Immature natural killer cell (primary cell): ENCODE measurements at places on chromosomes 1 and 21.
A peak's percentile ranks its signal among the peaks of the same experiment; 100 is the strongest.

GRCh38 chr1:198687429-198687828 is 48.6 kb downstream of the PTPRC start:
- H3K4me1 ChIP-seq: peaks cover 98% of the 10 kb centered on the region
- H3K27ac ChIP-seq: peak overlapping the region; percentile 100
- peaks cover 1% of the 10 kb centered on the region for H3K27me3 ChIP-seq
- peaks cover 14% of the 10 kb centered on the region for H3K36me3 ChIP-seq
- peak overlapping the region; percentile 82 for H3K4me3 ChIP-seq

DNA sequence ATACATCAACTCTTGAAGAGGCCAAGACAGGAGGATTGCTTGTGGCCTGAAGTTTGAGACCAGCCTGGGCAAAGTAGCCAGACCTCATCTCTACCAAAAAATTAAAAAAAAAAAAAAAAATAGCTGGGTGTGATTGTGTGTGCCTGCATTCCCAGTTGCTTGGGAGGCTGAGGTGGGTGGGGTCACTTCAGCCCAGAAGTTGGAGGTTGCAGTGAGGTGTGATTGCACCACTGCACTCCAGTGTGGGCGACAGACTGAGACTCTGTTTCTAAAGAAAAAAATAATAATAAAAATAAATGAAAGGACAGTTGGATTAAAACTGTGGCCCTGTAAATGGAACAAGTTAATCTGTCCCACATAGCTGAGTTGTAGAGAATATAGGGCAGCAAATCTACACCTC is 18.9 kb upstream of the ZNF496 start:
- H3K27me3 ChIP-seq: peaks cover 1% of the 10 kb centered on the region
- DNase-seq: no peak
- H3K27ac ChIP-seq: no peak overlapping the region
- H3K4me1 ChIP-seq: peaks cover 7% of the 10 kb centered on the region
- H3K36me3 ChIP-seq: no peaks in the 10 kb centered on the region

DNA sequence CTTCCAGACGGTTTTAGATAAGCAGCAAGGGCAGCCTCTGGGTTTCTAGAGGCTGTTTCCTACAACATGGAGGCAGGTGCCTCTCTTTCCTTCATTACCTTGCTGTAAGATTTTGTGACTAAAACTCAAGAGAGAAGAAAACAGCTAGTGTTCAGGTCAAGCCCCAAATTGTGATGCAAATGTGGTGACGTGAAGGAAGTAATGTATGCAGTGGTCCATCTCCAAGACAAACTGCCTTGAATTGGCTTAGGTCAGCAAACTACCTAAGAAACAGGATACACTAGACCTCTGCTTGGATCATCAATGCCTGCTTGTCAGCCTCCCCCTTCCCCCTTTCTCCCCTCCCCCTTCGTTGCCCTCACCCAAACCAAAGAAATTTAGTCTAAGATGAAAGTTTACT is 28.9 kb upstream of the RIPK4 start:
- H3K36me3 ChIP-seq: peaks cover 14% of the 10 kb centered on the region
- no peak for DNase-seq
- H3K4me3 ChIP-seq: no peak overlapping the region
- peaks cover 4% of the 10 kb centered on the region for H3K27me3 ChIP-seq

- H3K36me3 ChIP-seq: no peaks in the 10 kb centered on the region
- no peak for DNase-seq
- peaks cover 4% of the 10 kb centered on the region for H3K27me3 ChIP-seq
- no peak overlapping the region for H3K27ac ChIP-seq
- no peak overlapping the region for H3K4me3 ChIP-seq
These were observed 3.2 kb downstream of the DDR2 start for GRCh38 chr1:162635418-162635817.

- H3K36me3 ChIP-seq: no peaks in the 10 kb centered on the region
- no peak overlapping the region for H3K4me3 ChIP-seq
- H3K4me1 ChIP-seq: peaks cover 16% of the 10 kb centered on the region
- peaks cover 2% of the 10 kb centered on the region for H3K27me3 ChIP-seq
- H3K27ac ChIP-seq: no peak overlapping the region
These were observed 30.1 kb downstream of the RHEX start for GRCh38 chr1:206082831-206083695.

- H3K27me3 ChIP-seq: peaks cover 2% of the 10 kb centered on the region
- H3K27ac ChIP-seq: no peak overlapping the region
- peaks cover 23% of the 10 kb centered on the region for H3K36me3 ChIP-seq
- H3K4me1 ChIP-seq: no peaks in the 10 kb centered on the region
- H3K4me3 ChIP-seq: no peak overlapping the region
- DNase-seq: no peak
These were observed 37.1 kb downstream of the ATF6 start for GRCh38 chr1:161803181-161803580.

DNA sequence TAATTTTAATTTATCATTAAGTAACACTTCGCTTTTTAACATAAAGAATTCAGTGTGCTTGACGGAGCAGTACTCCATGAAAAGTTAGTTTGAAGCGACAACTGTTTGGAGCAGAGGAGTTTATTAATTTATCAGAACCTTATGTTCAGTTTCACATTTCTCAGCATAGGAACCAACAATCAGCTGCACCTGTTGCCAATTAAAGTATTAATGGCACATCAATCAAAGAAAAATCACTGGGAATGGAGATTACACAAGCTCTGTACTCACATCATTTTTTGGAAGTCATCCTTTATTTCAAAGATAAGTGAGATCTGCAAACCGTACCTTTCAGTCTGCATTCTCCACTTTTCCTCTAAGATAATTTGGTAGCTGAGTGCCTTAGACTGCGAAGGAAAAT is 344.6 kb downstream of the LMO4 start:
- peaks cover 9% of the 10 kb centered on the region for H3K27me3 ChIP-seq
- no peaks in the 10 kb centered on the region for H3K36me3 ChIP-seq
- H3K4me3 ChIP-seq: no peak overlapping the region
- no peaks in the 10 kb centered on the region for H3K4me1 ChIP-seq

DNA sequence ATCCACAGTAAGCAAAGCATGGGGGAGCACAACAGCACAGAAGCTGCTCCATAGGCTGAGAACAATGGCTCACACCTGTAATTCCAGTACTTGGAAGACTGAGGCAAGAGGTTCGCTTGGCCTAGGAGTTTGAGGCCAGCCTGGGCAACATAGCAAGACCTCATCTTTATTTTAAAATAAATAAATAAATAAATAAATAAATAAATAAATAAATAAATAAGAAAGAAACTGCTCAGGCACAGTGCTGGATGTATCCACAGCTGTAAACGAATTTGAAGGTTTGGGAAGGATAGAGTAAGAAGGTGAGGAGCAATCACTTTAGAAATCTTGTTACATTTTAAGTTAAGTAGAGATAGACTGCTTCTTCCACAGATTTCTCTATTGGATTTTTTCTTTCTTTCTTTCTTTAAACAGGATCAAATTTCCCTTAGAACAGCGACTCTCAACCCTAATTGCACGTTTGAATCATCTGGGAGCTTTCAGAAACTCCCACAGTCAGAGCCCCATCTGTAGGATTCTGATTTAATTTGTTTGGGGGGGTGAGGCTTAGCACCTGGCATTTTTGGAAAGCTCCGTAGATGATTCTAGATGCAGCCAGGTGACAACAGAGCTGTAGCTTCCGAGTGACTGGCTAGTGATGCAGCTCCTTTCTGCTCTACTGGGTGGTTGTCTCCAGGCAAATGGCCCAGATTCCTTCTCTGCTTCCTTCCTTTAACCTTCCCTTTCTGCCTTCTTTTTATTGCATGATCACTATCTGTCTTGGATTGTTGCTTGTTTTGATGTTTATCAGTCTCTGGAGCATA is 53.5 kb downstream of the S1PR1 start:
- peaks cover 75% of the 10 kb centered on the region for H3K4me1 ChIP-seq
- no peak overlapping the region for H3K27ac ChIP-seq
- H3K4me3 ChIP-seq: no peak overlapping the region
- H3K36me3 ChIP-seq: no peaks in the 10 kb centered on the region

- DNase-seq: no peak
- H3K4me3 ChIP-seq: no peak overlapping the region
- H3K27ac ChIP-seq: peak overlapping the region; percentile 29
- peaks cover 24% of the 10 kb centered on the region for H3K36me3 ChIP-seq
- H3K4me1 ChIP-seq: no peaks in the 10 kb centered on the region
These were observed 37.0 kb downstream of the AGO4 start for GRCh38 chr1:35844826-35845225.

DNA sequence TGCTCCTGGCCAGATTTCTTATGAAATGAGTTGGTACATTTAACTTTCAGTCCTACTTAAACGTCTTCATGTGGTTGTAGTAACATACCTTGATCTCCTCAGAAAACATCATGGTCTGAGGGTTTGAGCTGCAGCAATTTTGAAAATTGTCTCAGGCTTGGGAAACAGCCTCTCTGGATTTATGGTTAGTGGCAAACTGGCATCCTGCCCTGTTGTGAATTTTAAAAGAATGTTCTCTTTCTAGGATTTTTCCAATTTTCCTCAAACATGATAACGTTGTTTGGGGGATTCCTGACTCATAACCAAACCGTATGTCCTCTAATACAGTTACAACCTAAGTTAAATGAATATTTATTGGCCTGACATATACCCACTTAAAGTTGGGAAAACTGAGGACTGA is 624.4 kb downstream of the LMO4 start:
- no peaks in the 10 kb centered on the region for H3K36me3 ChIP-seq
- peaks cover 12% of the 10 kb centered on the region for H3K27me3 ChIP-seq
- no peak overlapping the region for H3K27ac ChIP-seq
- no peak overlapping the region for H3K4me3 ChIP-seq

DNA sequence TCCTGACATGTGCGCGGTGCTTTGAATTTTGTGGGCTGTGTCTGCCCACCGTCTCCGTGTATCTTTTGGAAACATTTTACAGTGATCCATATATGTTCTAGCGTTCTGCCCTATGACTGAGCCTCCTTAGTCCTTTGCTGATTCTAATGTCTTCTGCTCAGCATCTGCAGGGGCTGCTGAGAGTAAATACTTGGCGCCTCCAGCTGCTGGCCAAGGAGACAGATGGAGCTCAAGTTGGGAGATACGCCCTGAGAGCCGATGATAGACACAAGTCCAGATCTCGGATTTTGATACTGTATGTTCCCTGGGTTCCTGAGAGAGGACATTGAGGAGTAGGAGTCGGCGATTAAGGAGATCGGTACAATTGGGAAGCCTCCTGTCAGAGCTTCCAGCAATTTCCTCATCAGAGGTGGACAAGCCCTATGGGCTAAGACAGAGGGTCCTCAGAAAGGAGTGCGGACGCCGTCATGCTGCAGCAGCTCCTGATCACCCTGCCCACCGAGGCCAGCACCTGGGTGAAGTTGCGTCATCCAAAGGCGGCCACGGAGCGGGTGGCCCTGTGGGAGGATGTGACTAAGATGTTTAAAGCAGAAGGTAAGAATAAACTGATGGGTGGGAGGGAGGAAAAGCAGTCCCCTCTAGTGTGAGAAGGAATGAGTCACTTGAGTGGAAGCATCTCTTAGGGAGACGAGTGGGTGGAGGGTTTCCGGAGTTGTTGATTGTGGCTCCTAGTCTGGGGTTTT is 390 bp downstream of the ZFP69B start:
- peak overlapping the region; percentile 91 for H3K4me3 ChIP-seq
- peak; percentile 55 for DNase-seq
- peaks cover 6% of the 10 kb centered on the region for H3K27me3 ChIP-seq
- H3K4me1 ChIP-seq: peaks cover 23% of the 10 kb centered on the region
- peaks cover 18% of the 10 kb centered on the region for H3K36me3 ChIP-seq

DNA sequence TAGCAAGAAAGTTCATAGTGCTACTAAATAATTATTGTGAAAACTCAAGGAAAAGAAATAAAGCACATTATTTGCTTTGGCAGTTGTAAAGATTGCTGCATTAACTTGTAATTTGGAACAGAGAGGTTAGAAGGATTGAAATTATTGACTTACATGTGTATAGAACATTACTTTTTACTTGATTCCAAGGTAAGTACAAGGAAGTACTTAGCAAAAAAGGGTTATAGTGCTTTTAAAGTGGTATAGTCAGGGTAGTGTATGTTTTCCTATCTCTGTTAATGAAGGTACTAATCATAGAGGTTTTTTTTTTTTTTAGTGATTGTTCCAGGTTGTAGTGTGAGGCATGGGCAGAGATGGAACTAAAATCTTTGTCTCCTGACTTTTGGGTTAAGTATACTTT is 29.4 kb downstream of the MAN1A2 start:
- H3K27ac ChIP-seq: no peak overlapping the region
- no peak overlapping the region for H3K4me3 ChIP-seq
- no peaks in the 10 kb centered on the region for H3K27me3 ChIP-seq
- no peaks in the 10 kb centered on the region for H3K36me3 ChIP-seq

GRCh38 chr1:29275435-29275834 is 39.1 kb downstream of the PTPRU start:
- no peak for DNase-seq
- peaks cover 4% of the 10 kb centered on the region for H3K27me3 ChIP-seq
- H3K4me3 ChIP-seq: no peak overlapping the region
- H3K27ac ChIP-seq: no peak overlapping the region
- H3K36me3 ChIP-seq: no peaks in the 10 kb centered on the region

GRCh38 chr21:35942211-35943144 is 117.8 kb downstream of the SETD4 start:
- H3K27ac ChIP-seq: no peak overlapping the region
- H3K4me3 ChIP-seq: no peak overlapping the region
- peaks cover 9% of the 10 kb centered on the region for H3K27me3 ChIP-seq
- no peaks in the 10 kb centered on the region for H3K4me1 ChIP-seq
- H3K36me3 ChIP-seq: no peaks in the 10 kb centered on the region
- no peak for DNase-seq

- peaks cover 5% of the 10 kb centered on the region for H3K36me3 ChIP-seq
- H3K4me3 ChIP-seq: peak overlapping the region; percentile 73
- DNase-seq: peak; percentile 55
- peak overlapping the region; percentile 98 for H3K27ac ChIP-seq
- H3K27me3 ChIP-seq: peaks cover 3% of the 10 kb centered on the region
- peaks cover 83% of the 10 kb centered on the region for H3K4me1 ChIP-seq
These were observed 73.7 kb downstream of the S1PR1 start for GRCh38 chr1:101310506-101310905.

GRCh38 chr1:56324504-56324903 is 254.9 kb downstream of the PLPP3 start:
- no peak overlapping the region for H3K4me3 ChIP-seq
- no peak for DNase-seq
- no peaks in the 10 kb centered on the region for H3K36me3 ChIP-seq
- no peaks in the 10 kb centered on the region for H3K27me3 ChIP-seq
- H3K27ac ChIP-seq: no peak overlapping the region
- H3K4me1 ChIP-seq: no peaks in the 10 kb centered on the region

- H3K27ac ChIP-seq: no peak overlapping the region
- H3K27me3 ChIP-seq: peaks cover 3% of the 10 kb centered on the region
- H3K36me3 ChIP-seq: no peaks in the 10 kb centered on the region
These were observed 494.7 kb downstream of the NPHP4 start for GRCh38 chr1:5497503-5497902.

DNA sequence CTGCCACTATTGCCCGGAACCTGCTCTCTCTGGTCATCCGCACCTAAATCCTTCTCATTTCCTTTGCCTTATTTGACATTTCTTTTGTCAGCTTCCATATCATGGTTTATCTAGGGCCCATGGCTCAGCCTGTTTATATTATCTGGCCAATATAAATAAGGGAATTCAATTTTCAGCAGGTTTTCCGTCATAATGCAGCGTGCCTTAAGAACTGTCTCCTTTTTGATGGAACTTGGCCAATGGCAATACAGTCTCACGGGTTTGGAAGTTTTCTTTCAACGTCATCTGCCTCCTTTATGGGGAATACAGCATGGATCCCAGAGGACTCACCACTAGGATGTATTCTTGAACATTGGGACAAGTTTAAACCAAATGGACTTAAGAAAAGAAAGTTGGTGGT is 77.8 kb upstream of the KIAA0040 start:
- H3K4me1 ChIP-seq: no peaks in the 10 kb centered on the region
- H3K4me3 ChIP-seq: no peak overlapping the region
- no peak overlapping the region for H3K27ac ChIP-seq
- H3K36me3 ChIP-seq: no peaks in the 10 kb centered on the region
- H3K27me3 ChIP-seq: peaks cover 6% of the 10 kb centered on the region

GRCh38 chr1:153526132-153526543 is 9.7 kb downstream of the S100A6 start:
- H3K4me3 ChIP-seq: no peak overlapping the region

- no peaks in the 10 kb centered on the region for H3K36me3 ChIP-seq
- H3K4me3 ChIP-seq: no peak overlapping the region
- H3K4me1 ChIP-seq: no peaks in the 10 kb centered on the region
- peaks cover 11% of the 10 kb centered on the region for H3K27me3 ChIP-seq
- DNase-seq: no peak
- H3K27ac ChIP-seq: no peak overlapping the region
These were observed 53.3 kb upstream of the FAM89A start for GRCh38 chr1:231093156-231093922.
